ENCODE measurements at places on chromosomes 1 and 21.

DNA sequence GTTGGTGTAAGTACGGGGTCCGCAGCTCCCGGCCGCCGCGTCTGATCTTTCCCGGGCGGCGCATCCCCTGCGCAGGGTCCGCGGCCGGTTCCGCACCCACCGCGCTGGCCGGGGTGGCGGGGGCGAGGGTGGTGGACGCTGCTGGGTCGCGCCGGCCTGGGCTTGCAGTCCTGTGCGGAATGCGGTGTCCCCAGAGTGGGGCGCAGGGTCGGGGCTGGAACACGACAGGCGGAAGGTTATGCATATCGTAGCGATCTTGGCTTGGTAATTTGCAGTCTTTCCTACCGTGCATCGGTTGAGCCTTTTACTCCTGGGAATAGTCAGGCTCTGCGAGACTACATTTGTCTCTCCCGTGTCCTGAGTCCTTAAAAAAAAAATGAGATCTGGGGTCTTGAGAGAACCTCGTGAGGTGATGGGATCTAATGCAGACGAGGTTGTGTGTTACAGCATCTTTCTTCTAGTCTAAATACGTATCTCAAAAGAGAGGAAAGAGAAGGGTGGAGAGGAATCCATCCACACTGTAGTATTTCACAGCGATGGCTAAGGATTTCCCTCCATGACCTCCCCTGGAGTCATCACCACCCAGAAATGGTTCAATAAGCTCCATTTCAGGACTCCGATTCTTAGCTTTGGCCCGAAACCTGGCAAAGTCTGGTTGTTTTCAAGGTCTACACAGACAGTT lies 572 bp downstream of the ATP1B1 start:
- DNase-seq: no peak

DNA sequence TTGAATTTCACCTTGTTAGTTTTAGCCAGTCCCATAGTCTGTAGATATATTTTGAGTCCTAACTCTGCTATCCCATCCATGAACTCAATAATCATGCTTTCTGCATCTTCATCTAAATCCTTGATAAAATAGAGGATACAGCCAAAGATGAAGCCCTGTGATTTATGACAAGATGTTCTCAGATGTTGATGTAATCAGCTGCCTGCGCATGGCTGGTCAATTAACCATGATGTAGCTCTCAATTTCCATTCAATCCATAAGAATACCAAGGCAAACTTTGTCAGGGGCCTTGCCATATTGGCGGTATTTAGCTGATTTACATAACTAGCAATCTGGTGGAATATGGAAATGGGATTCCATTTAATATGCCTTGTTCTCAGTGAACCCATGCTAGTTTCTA lies 183.2 kb downstream of the TNR start:
- no peak for DNase-seq

GRCh38 chr1:66403007-66403731 lies 130.8 kb upstream of the SGIP1 start:
- no peak for DNase-seq

GRCh38 chr1:9699361-9699760 lies 47.8 kb downstream of the PIK3CD start:
- DNase-seq: no peak

- DNase-seq: no peak
Measured at GRCh38 chr1:169081503-169082123, 24.9 kb upstream of the ATP1B1 start.

GRCh38 chr1:19400875-19401534 lies 84.3 kb downstream of the CAPZB start:
- no peak for DNase-seq

DNA sequence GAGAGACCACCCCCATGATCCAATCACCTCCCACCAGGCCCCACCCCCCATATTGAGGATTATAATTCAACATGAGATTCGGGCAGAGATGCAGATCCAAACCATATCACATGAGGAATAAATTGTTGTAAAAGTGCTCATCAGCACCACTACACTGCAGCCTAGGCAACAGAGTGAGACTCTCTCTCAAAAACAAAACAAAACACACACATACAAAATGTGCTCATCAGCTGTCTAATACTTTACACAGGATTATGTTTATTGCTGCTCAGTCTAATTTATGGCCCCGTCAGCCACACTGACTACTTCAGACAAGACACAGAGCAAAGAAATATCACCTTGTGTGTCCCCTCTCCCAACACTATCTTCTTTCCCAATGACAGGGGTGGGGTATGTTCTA lies 72.9 kb upstream of the PPM1J start:
- DNase-seq: no peak

DNA sequence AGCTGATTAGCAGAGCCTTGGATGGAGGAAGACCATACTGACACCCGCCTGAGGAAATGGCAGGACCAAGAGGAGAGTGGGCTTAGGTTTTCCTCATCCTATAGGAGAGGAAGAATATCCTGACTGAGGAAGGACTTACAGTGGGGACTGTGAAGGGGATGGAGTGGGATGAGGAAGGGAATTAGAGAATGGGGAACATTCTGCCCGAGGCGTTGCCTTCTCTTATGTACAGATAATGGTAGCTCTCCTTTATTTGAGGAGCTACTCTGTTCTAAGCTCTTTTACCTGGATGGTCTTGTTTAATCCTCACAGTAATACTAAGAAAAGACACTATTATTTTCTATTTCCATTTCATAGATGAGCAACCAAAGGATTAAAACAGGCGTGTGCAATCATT lies 56.0 kb downstream of the OLFML3 start:
- no peak for DNase-seq

GRCh38 chr1:193850745-193851144 lies 664.3 kb upstream of the B3GALT2 start:
- DNase-seq: no peak

GRCh38 chr1:220711056-220711809 lies 21.1 kb downstream of the C1orf115 start:
- no peak for DNase-seq

- DNase-seq: no peak
Measured at GRCh38 chr1:204150702-204151551, 917 bp downstream of the ETNK2 start.

DNA sequence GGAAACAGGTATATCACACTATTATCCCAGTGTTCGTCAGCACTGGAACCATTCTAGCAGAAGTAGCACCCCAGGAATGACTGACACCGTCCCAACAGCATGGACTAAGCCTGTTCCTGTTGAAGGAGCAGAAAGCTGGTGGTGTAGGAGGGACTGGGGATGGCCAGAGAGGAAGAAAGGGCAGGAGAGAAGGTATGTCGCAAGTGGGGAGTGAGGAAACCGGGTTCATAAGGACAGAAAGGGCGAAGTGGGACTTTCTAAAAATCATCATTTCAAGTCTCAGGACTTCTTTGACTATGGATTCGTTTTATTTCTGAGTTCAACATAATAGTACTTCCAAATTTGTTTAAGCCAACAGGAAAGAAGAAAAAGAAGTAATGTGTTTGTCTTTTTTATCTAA lies 19.7 kb upstream of the MX1 start:
- no peak for DNase-seq

GRCh38 chr1:97119260-97120158 lies 397.9 kb downstream of the PTBP2 start:
- no peak for DNase-seq

- DNase-seq: no peak
Measured at GRCh38 chr1:237877631-237878030, 13.1 kb downstream of the ZP4 start.

GRCh38 chr1:94336991-94337390 lies 81.2 kb upstream of the ABCD3 start:
- DNase-seq: no peak

- DNase-seq: no peak
Measured at GRCh38 chr1:50132347-50132894, 23.7 kb downstream of the ELAVL4 start.

- DNase-seq: no peak
Measured at GRCh38 chr21:41678924-41679318, 87.9 kb downstream of the RIPK4 start.

- DNase-seq: no peak
Measured at GRCh38 chr21:40770435-40771055, 76.4 kb downstream of the DSCAM start.

- DNase-seq: no peak
Measured at GRCh38 chr1:213122514-213122929, 71.5 kb downstream of the RPS6KC1 start.

DNA sequence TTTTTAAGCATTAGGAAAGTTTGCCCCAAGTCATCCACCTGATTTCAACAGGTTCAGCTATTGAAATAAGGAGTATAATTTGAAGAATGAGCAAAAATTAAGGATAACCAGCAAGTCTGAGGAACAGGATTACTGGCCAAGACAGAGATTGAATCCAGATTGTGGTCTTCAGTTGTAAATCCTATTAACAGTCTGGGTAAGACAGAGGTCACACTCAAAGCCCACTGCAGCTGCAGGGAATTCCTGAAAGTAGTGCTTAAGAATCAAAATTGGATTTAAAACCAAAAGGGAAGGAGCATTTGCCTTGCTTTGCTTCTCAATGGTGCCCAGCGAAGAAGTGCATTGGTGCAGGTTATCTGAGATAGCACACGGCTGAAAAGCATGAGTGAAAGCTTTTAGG lies 6.4 kb upstream of the LORICRIN start:
- no peak for DNase-seq

DNA sequence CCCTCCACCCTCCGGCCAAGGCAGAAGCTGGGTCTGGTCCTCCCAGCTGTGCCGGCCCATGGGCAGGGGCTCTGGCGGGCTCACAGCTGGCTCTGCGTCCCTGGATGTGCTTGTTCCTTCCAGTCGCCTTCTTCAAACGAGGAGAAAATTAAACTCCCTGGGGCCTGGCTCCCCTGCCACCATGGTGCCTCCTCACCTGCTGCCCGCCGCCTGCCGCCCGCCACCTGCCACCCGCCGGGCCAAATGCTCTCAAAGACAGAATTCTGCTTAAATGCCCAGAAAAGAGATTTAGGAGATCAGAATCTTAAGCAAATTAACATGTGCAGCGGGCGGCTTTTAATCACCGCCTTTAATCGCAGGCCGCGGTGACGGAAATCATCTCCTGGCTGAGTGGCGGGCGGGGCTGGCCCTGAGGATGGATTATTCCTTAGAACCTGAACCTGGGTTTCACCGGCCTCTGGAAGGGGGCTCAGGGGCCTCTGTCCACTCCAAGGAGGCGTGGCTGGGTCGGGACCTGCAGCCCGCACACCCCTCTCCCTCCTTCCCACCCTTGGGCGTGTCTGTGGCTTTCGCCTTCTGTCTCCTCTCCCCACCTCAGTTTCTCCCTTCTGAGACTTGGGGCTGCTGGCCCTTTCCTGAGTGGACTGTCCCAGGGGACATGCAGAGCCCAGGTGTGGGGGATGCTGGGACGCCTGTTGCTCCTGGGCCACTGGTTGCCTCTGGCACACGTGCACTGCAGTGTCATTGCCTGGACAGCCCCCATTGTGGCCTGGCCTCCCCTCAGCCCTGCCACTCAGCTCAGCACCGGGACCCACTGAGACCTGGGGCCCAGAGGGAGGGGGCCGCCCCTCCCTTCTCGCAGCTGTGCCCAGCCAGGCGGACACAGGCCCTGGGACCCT lies 10.5 kb upstream of the PLCH2 start:
- no peak for DNase-seq

DNA sequence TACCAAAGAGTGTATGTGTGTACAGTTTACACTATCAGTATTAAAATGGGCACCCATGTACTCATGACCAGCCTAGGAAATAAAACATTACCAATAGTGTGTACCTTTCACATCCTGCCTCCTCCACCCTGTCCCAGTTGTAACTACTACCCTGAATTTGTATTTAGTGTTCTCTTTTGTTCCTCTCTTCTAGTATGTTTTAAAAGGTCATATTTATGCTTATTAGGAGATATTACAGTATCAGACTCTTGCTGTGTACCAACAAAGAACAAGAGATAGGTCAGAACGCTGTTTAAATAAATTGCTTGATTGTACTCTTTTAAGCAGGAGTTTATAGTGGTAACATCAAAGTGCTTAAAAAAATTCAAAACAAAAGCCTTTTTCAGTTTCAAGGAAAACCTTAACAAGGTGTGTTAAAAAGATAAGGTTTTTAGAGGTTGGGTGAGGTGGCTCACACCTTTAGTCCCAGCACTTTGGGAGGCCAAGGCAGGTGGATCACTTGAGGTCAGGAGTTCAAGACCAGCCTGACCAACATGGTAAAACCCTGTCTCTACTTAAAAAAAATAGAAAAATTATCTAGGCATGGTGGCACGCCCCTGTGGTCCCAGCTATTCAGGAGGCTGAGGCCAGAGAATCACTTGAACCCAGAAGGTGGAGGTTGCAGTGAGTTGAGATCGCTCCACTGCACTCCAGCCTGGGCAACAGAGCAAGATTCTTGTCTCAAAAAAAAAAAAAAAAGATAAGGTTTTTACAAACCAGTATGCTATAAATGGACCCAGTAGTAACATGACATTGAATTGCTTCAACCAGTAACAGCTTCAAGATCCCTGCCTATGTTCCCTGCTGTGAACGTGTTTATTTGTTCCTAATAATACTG lies 35.9 kb downstream of the MPZL1 start:
- no peak for DNase-seq

All from GM12891 (cell line).